ENCODE measurements at places on chromosomes 2 and 18.

DNA sequence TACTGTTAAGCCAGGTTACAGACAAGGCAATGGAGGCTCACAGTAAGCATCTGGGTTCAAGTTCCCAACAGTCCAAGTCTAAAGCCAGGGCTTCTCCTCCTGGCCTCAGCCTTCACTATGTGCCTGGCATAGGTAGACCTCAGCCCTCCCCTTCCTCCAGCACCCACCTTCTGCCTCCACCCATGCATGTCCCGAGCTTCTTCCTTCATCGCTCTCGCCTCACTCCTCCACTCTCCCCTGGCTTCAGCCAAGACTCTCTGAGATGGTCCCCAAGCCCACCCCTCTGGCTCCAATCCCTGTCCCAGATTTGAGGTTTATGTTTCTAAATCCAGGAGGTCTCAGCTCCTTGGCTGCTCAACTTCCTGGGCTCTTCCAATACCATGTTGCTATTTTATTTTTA is 26.9 kb downstream of the CENPA start:
- DNase-seq = no peak

DNA sequence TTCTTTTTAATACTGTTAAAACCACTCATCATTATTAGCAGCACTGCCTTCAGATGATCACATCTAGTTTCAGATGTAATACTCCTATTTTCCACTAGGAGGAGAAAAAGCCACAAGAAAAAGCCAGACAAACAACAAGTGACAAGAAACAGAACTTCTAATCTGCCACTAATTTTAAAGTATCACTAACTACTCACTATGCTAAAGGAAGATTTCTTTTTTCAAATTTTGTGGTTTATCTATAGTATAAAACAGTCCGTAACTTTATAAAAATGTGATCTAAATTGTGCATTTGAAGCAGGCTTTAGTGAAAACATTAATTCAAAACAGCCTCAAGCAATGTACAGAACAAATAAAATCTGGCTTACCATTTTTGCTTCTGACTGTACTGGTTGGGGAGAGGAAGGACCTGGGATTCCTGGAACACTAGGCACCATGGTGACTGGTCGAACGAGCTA is 56.8 kb downstream of the ATF2 start:
- peak; percentile 73 for DNase-seq

DNA sequence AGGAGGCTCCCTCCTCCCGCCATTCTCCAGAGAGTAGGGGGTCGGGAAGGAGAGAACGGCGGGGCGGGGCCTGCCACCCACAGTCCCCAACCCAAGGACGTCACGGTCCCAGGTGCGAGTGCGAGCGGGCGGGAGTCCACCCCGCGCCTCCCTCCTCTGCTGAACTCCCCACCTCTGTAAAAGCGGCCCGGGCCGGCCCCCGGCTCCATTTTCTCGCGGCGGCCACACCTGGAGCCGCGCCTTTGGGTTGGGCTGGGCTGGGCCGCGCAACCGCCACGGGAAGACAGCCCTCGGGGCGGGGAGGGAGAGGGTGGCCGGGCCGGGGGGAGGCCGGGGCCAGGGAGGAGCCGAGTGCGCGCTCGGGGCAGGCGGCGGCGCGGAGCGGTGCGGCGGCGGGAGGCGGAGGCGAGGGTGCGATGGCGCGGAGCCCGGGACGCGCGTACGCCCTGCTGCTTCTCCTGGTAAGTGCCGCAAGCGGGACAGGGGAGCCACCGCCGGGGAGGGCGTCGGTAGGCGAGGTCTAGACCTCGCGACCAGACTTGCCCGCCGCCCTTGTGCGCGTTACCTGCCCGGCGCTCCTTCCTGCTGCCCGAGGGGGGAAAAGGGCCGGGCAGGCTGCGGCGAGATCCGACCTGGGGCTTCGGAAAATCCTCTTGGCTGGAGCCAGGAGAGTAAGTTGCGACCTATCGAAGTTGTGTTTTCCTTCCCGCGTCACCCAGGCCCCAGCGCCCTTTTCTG is at the start of gene DSG2:
TSS of gene DSG2 (plus strand) at position 342 of the 738 bp plus-strand sequence. CDS start at position 417, 75 bp downstream.
- peak; percentile 67 for DNase-seq

GRCh38 chr2:19536136-19536535 is 177.7 kb upstream of the OSR1 start:
- no peak for DNase-seq

DNA sequence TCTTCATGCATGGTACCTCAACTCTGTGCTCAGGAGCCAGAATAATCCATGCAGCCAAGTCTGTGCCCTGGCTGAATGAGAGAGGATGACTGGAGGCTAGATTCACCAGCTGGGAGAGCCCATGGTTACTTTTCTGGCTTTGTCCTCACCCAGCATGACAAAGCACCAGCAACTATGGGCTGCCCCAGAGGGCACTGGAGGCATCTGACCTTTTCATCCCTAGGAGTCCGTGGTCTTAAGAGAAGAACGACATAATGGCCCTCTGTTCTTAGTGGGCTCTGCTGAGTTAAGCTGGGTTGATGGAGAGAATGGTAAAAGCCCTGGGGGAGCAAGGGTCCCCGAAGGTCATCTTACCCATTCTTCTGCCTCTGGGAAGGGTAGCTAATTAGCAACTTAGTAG is 54.6 kb upstream of the TNP1 start:
- DNase-seq = no peak

DNA sequence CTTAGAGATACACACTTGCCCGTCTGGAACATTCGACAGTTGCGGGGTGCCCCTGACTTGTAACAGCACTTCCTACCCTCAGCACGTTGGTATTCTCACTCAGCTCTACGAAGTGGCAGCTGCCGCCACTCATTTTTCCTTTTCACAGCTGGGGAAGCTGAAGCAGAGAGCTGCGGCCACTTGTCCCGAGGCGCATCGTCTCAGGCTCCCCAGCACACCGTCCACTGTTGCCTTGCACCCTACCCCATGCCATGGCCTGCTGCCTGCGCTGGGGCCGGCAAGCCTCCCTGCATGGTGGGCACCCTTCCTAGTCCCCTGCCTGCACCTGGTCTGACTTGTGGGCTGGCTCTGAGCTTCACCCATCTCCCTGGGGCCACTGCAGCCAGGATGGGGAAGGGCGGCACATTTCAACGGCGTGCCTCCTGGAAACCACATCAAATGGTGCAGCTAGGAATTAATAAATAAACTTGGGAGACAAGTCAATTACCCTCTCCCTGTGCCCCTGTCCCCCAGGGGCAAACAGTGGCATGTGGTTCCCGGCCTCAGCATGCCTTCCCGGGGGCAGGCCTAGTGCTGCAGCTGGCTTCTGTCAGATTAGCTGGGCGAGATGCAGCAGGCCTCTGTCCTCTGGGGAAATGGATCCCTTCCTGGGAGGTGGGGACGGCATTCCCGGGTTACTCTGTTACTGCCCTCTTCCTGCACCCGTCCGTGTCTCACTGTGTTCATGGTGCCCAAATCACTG is 64.7 kb upstream of the HAAO start:
- peak; percentile 44 for DNase-seq

DNA sequence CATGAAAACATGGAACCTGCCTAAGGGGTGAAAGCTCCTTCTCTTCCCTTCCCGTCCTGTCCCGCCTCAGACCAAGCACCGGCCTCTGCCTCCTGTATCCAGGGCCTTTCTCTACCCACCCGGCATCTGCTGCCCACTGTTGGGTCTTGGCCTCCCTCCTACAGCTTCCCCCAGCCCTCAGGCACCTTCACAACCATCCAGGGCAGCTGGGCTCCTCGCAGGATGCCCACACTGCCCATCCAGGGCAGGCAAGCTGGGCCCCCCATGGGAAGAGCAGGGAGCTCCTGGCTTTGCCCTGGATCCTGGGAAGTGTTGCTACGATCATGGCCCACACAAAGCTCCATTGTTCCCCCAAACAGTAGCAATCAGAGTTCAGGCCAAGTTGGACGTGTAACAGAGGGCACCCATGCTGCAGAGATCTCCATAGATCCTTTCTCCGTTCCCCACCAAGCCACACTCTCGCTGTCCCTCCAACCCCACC is 206.6 kb downstream of the NDUFA10 start:
- DNase-seq = no peak

- DNase-seq = no peak
Measured at GRCh38 chr18:55790296-55790695, 202.3 kb upstream of the TCF4 start.

GRCh38 chr2:16109821-16110310 is 169.5 kb downstream of the MYCN start:
- no peak for DNase-seq

GRCh38 chr2:133532919-133533318 is 35.3 kb downstream of the NCKAP5 start:
- DNase-seq = no peak

DNA sequence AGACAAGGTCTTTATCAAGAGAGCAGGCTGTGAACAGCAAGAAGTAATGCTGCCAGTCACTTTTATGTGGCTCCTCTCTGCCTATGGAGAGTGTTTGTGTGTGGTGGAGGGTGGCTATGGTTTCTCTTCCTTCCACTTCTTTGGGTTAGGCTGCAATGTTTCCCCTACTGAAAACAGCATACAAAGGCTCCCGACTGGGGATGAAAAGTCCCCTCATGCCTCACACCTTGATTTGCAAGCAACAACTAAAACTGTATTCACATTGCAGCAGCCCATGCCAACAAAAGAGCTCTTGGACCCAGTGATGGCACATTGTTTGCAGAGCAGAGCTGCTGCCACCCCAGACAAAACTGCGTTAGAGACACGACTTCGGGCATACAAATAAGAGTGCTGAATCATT is 301.6 kb downstream of the SLC8A1 start:
- DNase-seq = no peak

DNA sequence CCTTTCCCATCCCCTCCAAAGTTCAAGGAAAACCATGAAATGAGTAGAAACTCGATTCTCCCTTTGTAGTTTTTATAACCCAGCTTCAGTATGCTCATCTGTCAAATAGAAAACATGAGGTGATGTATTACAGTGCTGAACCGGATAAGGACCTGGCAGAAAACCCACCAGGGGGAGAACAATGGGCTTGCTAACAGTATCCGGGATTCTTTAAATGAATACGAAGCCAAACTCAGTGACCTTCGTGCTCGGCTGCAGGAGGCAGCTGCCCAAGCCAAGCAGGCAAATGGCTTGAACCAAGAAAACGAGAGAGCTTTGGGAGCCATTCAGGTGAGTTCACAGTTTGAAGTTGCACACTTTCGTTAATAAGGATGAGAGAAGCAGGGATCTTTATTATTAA is 113.6 kb upstream of the TTC39C start:
- DNase-seq = no peak

DNA sequence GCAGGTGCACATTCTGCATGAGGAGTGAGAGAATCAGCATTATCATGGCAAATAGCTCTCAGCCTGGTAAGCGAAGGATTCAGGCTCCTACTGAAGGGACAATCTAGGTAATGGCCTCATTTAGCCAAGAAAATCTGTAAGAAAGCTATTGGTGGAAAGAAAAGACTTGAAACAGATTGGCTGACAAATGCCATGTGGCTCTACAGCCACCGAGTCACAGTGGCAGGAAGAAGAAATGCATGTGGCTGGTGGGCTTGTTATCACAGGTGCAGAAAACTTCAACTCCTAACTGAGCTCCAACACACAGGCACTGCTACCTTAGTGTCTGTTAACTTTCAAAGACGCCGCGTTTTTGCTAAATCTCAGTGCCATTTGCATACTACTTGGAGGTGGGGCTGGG is 60.6 kb upstream of the REV1 start:
- DNase-seq = no peak

DNA sequence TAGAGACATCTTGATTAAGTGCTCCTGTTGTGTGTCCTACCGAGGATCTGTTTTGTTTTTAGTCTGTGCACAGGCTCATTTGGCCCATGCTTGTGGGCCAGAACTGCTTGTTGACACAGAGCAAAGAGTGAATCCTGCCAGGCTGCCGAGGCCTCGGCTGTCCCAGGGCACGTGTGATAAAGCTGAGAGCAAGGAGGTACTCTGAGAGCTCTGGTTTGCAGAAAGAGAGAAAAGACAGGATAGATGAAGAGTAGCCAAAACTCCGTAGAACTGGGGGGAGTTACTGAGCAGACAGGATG is 175.1 kb downstream of the FAM210A start:
- no peak for DNase-seq

- DNase-seq = no peak
Measured at GRCh38 chr18:11279461-11279860, 130.1 kb upstream of the PIEZO2 start.

Measured in NCI-H1417 (cell line).